Kasumi-1 (cell line): ENCODE measurements at places on chromosomes 4 and X.

DNA sequence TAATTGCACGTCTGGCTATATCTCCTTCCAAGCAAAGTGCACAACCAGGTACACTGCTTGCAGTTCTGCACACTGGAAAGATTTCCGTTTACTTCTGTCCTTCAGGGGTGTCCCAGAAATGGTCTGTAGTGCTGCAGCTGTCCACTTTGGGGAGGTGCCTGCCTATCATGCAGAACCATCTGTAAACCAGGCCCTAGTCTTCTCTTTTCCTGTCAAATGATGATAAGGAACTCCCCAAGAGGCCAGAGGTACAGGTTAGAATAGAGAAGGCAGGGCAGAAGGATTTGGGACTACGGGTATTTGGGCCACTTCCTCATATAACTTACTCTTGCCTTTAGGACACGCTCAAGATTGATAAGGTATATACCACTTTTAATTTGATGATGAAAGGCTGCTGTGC is 746.9 kb downstream of the FAT4 start:
- no peak for DNase-seq

- no peak for DNase-seq
Observed at GRCh38 chr4:13126976-13127910, 356.9 kb downstream of the RAB28 start.

DNA sequence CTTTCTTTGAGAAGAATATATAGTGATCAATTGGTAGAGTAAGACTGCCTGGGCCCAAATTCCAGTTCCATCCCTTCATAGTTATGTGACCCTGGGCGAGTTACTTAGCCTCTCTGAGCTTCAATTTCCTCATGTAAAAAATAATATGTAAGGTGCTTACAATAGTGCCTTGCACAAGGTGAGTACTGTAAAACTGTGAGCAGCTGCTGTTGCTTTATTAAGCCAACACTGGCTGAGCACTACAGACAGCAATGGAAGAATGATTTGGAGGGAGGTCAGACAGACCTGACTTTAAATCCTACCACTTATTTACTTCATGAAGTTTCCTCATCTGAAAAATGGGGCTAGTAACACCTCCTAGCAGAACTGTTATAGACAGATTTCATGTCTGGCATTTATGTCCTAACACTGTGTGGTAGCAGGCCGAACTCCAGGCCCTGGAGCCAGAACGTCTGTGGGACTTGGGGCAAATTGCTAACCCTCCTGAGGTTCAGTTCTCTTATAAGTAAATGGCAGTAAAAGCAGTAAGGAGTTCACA is 53.8 kb downstream of the RNF150 start:
- no peak for DNase-seq

DNA sequence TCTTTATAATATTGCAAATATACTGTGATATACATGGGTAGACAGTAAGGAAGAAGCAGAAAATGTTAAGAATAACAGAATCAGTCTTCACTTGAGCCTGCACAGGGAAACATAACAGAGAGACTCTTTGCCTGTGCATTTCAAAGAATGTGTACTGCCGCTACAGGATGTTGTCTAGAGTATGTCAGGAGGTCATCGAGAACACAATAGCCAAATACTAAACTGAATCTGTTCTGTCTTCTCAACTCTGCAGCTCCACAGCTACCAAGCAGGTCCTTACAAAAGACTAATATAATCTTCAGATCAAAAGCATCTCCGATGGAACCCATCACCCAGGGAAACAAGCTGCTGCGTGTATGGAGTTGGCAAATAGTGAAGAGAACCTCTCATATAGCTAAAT is 471.5 kb downstream of the PCDH10 start:
- no peak for DNase-seq

DNA sequence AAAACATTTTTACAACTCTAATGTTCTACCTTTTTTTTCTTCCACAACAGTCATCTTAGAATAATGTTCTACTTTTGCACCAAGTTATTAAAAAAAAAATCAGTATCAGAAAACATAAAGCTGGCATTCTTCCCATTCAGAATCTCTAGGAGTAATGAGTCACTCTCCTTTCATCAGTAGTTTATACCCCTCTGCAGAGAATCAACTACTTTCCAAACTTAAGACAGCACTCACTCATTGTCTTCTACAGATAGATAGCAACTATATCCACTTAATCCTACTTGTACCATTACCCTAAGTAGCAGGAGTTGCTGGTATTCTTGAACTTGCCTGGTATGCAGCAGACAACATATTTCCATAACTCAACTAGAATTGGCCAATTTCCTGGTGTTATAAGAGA is 3.2 kb downstream of the TIGD4 start:
- no peak for DNase-seq

- no peak for DNase-seq
Observed at GRCh38 chr4:37279894-37280592, 35.5 kb downstream of the NWD2 start.

DNA sequence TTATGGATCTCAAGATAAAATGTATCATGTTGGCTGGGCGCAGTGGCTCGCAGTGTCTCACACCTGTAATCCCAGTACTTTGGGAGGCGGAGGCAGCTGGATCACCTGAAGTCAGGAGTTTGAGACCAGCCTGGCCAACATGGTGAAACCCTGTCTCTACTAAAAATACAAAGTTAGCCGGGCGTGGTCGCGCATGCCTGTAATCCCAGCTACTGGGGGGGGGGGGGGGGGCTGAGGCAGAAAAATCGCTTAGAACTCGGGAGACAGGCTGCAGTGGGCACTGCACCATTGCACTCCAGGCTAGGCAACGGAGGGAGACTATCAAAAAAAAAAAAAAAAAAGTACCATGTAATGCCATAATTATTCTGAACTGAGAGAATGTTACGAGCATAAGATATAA is 2.1 kb downstream of the RBMX start:
- no peak for DNase-seq

- no peak for DNase-seq
Observed at GRCh38 chrX:38473701-38474100, 87.6 kb upstream of the TSPAN7 start.

DNA sequence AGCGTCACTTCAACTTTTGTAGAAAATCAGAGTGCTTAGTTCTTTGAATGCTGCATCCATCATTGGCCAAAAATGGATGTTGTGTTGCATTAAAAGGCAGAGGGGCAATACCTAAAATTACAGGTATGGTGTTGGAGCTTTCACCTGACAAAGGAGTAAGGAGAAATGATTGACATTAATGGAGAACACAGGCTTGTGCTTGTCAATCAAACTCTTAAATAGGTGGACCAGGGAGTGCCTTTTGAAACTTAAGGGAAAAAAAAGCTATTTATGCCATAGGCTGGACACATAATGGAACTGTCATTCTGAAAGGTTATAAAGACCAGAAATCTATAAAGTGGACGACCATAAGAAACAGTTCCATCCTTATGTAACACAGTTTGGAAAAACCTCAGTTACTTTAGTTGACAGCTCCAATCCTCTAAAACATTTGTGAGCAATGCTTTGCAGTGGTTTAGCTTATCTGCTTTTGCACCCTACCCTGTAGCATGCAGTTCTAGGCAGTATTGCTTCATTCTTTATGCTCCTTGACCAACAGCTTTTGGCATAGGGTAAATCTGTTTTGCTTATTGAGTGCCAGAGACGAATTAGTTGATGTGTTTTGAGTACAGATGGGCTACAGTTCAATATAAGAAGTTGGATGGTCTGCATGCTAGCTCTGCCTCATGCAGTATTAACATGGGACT is 2.4 kb downstream of the HADH start:
- no peak for DNase-seq

DNA sequence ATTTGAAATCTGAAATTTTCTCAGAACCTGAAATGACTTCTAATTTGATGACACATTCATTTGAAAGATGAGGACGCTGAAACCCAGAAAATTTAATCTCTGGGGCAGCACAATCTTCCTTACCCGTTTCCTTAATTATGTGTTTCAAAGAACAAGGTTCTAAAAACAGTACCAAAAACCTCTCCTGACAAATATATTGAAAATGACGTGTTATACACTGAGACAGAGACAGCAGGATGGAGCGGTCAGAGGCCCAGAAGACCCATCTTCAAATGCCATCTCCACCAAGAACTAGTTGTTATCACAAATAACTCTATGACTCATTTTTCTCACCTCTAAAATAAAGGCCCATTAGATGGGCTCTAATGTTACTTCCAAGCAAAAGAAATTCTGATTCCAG is 177.3 kb downstream of the NSUN7 start:
- no peak for DNase-seq

GRCh38 chrX:130578906-130579305 is 177.1 kb downstream of the RBMX2 start:
- DNase-seq = no peak

- DNase-seq = peak; percentile 10
Observed at GRCh38 chrX:151396042-151396824, 773 bp upstream of the VMA21 start.

GRCh38 chr4:61783050-61783449 is 582.9 kb downstream of the ADGRL3 start:
- DNase-seq = no peak

DNA sequence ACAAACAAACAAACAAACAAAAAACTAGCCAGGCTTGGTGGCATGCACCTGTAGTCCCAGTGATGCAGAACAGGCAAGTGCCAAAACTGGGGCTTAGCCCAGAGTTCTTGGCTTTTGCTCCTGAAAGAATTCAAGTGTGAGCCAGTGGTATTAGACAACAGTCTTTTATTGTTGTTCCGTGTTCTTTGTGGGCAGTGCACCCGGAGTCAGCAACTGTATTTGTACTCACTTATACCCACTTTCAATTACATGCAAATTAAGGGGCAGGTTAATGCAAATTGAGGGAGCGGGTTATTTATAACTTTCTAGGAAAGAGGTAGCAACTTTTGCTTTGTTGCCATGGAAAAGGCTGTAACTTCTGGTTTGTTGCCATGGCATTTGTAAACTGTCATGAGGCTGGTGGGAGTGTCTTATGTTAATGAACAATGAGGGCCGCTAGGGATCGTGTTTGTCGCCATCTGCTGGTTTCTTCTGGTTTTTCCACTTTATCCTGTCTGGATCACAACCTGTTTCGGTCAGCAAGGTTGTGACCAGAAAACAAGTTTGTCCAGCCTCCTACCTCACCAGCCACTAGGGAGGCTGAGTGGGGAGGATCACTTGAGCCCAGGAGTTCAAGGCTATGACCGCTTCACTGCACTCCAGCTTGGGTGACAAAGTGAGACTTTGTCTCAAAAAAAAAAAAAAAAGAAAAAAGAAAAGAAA is 88.8 kb upstream of the ESX1 start:
- DNase-seq = peak; percentile 37

DNA sequence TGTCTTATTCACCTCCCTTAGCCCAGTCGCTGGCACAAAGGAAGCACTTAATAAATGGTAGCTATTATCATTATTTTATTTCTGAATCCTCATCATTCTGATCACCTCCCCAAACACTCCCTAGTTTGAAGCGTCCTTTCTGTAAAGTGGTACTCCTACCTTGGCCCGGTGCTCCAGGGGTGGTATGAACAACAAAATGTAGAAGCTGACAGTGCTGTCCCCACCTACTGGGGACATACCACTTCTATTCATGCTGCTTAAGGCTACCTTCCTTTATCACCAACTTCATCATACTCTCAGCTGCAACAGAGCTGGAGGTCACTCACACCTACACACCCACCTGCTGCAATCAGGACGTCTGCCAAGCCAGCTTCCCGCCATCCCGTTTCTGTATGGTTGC is 40.8 kb upstream of the APLN start:
- DNase-seq = no peak
